ENCODE measurements at places on chromosomes 4 and X. TPM values are rescaled to one million over a fixed set of nuclear protein-coding genes. Genes with fewer than 3 reads are reported as not detected.

ATP2B3 gene
- 0.19 TPM for total RNA-seq

DNA sequence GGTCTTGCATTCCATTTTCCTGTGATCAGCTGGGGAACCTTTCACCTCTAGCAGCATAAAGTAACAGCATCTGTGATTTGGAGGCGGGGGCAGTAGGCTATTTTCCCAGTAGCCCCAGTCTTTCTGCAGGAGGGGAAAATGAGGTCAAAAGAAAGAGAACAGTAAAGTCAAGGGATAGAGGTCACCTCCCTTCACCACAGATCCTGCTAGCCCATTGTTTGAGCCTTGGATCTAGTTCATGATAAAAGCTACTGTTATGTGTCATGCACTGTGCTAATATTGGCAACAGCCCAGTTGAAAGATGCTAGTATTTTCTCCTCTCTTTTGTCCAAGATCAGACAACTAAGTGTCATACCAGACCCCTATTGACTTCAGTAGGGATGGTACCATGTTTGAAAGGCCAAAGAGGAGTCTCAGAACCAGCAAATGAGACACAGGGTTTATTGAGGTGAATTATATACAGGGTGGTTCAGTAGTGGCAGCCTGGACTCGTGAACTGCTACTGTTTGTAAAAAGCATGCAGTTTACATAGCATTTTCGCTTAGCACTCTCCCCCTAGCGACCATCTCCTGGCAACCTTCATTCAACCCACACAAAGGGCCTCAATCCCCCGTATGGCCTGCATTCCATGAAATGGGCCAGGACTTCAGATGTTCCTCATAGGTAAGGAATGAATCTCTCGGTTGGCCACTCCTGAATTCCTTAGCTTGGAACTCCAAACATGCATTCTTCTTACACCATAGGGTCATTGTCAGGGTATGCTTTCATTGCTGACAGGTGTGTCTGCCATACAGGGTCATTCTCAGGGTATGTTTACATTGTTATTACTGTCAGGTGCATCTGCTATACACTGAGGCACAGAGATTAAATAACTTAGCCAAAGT is 170.0 kb upstream of the FRMPD4 start:
- no peak for DNase-seq

IL3RA gene
- 6.3 TPM for total RNA-seq

DNA sequence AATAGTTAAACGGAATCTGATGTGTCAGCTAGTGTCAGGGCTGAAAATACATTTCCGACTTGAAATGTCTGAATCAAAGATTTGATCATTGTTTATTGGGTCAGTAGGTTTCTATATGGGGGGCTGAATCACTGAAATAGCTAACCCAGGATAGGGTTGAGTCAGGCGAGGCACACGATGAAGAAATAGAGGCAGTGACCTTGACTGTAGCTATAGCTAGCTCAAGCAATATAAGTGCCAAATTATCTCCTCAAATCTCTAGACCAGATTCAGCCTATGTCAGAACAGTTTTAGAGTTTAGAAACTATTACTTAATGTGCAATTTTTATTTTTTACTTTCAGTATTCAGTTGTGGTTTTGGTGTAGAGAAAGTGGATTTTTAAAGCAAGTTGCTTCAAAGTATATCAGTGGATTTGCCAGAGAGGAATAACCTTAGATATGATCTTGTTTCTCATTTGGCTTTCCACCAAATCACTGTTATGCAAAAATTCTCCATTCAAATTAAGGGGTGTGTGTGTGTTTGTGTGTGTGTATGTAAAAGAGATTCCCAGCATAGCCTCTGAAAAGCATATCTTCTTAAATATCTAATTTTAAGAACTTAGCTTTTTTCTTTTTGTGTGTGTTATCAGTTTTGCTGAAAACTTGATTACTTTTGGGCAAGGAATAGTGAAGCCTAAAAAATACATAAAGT is 100.3 kb upstream of the RPL34 start:
- DNase-seq: no peak

ADH1C gene
- 3.4 TPM for total RNA-seq

DNA sequence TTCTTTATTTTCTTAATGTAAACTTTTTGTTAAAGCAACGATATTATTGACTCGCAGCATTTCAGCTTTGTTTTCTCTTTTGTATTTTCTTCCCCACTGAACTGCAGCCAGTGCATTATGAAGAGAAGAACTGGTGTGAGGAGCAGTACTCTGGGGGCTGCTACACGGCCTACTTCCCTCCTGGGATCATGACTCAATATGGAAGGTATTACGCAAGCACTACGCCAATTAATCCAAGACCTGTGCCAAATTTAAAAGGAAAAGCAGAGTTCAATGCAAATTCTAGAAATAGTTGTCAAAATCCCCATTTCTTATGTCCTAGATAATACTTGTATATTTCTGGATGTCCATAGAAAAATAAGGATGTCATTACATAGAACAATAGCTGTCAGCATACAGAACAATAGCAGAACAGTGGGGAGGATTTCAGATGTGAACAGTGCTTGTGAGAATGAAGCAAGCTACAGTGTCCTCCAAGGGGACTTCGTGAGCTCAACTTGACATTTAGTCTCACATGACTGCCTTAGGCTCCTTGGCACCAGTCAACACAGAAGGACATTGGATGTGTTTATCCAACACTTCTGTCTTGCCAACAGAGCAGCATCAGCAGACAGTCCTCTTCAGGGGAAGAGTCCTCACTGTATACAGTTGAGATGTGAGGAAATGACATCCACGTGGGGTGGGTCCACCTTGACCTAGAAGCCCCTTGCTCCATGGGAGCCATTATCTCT is 85.9 kb downstream of the MAOA start:
- no peak for DNase-seq

GRCh38 chr4:14293582-14293981 is 666.1 kb upstream of the BOD1L1 start:
- peak; percentile 42 for DNase-seq

DNA sequence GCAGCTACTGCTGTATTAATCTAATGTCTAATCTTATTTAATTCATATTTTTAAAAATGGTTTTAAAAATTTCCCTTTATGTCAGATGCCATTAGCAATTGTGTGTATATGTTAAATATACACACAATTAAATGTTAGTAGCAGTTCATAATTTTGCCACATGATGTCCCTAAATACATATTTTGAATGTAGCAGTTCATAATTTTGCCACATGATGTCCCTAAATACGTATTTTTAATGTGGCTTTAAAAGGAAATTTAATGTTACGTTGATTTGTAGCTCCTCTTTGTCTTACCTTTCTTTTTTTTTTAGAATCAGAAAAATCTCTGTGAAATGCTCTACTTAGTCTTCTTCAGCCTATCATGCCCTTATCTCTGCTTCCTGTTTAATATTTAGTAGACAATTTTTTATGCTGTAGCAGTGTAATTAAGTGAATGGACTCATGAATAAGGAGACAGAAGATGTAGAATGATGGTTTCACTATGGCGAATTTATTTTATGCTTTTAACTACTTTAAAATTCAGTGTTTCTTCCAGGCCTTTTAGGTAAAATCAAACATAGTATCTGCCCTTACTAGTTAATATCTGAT is 26.1 kb downstream of the RBM46 start:
- no peak for DNase-seq

- no peak for DNase-seq
Observed at GRCh38 chrX:150688911-150689451, 4.2 kb upstream of the MTMR1 start.

DNA sequence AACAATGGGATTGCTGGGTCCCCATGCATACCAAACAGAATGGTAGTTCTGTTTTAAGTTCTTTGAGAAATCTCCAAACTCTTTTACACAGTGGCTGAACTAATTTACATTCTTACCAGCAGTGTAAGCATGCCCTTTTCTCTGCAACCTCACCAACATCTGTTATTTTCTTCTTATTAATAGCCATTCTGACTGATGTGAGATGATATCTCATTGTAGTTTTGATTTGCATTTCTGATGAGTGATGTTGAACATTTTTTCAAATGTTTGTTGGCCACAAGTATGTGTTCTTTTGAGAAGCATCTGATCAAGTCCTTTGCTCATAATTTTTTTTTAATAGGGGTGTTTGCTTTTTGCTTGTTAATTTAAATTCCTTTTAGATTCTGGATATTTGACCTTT is 41.2 kb upstream of the ZMAT1 start:
- no peak for DNase-seq

GRCh38 chr4:13876131-13876530 is 248.6 kb upstream of the BOD1L1 start:
- DNase-seq: no peak

SPANXC gene
- not detected for total RNA-seq

DNA sequence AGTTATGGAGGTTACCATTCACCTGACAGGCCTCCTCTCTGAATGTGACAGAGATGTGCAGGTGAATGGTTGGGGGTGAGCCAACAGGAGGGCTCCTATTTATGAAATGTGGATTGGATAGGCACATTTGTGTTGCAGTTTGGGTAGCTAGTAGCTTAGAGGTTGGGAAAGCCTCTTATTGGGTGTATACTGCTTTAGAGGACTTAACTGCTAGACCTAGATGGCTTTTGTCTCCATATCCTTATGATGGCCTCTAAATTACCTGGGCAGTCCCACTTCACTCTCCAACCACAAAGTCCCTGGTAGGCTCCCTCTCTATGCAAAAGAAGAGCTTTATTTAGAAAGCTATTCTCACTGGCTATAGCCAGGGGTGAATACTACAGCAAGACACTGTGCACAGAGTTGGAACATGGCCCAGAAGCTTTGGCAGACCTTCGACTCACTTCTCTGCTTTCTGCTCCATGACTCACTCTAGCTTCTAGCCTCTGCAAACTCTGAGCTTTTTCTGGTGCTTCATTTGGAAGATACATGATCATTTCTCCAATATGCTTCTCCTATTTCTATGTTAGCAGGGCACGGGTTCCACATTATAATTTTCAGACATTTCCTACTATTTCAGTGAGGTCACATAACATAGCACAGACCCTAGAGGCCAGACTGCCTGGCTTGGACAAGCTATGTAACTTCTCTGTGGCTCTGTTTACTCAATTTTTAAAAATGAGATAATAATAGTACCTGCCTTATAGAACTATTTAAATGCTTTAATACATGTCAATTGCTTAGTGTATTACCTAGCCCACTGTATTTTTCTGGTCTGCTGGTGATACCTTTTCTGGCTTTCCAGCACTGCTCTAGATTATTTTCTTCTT is 6.0 kb upstream of the VGLL1 start:
- peak; percentile 83 for DNase-seq

ZCCHC18 gene
- 1.6 TPM for total RNA-seq

DNA sequence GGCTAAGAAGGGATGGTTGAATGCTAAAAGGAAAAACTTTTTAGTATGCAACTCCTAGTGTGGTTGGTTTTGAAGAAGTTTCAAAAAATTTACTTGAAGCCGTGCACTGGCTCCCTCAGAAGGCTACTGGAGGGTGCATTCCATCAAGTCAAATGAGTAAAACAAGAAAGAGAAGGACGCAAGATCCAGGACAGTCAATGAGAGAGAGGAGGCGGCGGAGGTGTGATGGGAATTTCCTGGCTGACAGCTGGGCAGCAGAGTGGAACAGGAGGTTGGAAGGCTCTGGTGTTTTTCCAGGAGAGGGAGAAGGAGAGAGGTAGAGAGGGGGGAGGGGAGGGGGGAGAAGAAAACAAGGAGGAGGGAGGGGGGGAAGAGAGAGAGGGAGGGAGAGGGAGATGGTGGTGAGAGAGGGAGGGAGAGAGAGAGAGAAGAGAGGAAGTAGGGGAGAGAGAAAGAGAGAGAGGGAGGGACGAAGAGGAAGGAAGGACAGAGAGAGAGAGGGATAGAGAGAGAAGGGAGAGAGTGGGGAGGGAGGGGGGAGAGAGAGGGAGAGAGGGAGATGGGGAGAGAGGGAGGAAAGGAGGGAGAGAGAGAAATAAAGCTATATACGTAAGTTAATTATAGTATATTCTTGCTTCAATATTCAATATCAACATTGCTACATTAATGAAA is 126.4 kb downstream of the SH3KBP1 start:
- no peak for DNase-seq

- DNase-seq: peak; percentile 84
Observed at GRCh38 chr4:680928-681645, 6.7 kb downstream of the MYL5 start.

SSX4B gene
- not detected for total RNA-seq

TCEAL7 gene
- total RNA-seq: 12.7 TPM

DNA sequence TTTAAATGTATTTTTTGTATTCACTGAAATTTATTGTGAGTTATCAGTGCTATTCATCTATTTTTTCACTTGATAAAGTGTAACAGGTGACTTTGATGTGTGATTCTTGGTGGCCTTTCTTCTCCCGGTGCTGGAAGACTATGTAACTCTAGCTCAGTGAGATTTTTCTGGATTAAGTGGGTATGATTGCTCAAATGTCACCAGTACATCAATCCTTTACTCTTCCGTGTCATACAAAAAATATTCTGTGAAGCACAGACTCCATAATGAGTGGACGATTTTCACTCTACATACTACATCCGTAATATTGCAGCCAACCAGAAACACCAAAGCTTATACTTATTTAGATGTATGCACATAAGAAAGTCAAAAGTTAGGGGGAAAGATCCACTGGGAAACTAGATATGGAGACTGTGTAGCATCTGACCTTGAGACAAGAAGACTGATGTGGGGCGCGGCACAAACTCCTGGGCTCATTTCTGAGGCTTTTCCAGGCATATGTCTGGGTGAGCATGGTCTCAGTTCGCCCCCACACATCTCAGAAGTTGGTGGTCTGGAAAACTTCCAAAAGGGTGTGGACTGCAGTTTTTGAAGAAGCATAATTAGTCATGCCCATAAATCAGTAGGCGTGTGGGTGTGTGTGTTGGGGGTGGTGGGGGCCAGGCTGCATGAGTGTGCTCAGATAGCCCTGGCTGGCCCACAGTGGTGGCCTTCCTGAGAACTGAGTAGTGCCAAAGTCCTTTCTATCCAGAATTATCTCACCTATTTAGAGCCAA is 53.9 kb upstream of the TENM3 start:
- no peak for DNase-seq

DNA sequence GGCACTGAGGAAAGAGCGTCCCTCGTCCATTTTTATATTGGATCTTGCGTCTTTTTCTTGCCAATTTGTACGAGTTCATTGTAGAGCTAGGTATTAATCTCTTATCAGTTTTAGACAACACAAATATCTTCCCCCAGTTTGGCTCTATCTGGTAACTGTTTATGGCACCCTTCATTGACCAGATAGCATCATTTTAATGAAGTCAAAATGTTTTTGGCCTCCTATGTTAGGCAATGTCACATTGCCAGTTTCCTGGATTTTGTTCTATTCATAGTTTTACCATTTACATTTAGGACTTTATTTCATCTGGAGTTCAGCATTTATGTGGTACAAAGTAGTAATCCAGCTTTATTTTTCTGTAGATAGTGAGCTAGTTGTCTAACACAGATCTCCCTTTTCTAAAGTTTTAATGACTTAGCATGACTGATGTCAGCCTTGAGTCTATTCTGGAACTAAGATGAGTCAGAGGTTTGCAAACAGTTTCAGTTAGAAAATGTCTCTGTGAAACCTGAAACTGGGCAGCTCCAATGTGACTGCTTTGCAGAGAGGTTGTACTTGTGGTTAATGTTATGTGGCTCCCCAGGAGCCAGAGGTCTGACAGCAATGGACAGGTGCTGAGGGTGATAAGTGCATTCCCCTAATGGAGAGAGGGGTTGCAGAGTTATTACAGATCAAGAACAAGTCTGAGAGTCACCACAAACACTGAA is 5.3 kb upstream of the STBD1 start:
- DNase-seq: no peak

Measured in aorta (tissue), 5 donors.